Dorsolateral prefrontal cortex (tissue), 122 donors: ENCODE measurements at places on chromosomes 7 and 10.

DNA sequence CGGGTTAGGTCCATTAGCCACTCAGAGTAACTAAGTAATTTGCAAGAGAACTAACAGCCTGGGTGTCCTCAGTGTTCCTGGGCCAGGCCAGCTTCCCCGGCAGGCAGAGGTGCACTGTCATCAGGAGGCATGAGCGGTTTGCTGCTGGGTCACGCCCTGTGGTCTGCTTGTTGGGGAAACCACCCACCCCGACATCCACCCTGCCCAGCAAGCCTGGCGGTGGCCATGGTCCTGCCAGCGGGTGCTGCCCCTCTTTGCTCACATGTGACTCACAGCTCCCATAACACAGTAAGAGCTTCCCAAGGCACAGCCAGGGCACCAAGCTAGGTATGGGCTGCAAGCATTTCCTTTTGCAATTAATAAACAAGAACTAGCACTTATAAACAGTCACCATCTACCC lies 75.9 kb downstream of the RGS10 start:
- DNase-seq = no peak

- no peak for DNase-seq
These were observed 21.8 kb downstream of the FOXL3 start for GRCh38 chr7:311796-312195.

- no peak for DNase-seq
These were observed 179.0 kb downstream of the PTEN start for GRCh38 chr10:88042160-88043100.

GRCh38 chr10:33237736-33238624 lies 96.5 kb downstream of the NRP1 start:
- DNase-seq = no peak

DNA sequence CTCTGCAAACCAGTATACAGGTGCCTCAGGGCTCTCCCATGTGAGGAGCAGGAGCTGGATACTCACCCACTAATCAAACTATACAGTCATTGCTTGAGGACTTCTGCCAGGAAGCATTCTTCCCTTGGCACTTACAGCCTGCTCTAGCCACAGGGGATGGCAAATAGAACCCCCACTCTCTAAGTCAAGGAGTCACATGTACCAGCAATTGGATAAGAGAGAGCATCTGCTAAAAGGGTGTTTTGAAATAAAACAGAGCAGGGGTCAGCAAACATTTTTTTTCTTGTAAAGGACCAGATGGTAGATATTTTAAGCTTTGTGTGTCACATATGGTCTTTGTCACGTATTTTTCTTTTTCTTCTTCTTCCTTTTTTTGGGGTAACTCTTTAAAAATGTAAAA lies 865.2 kb upstream of the GHITM start:
- DNase-seq = no peak
